ENCODE measurements at places on chromosomes 6 and 20.
A peak's percentile ranks its signal among the peaks of the same experiment; 100 is the strongest.

GRCh38 chr20:40262219-40262618 lies 426.8 kb downstream of the MAFB start:
- no peak for DNase-seq

DNA sequence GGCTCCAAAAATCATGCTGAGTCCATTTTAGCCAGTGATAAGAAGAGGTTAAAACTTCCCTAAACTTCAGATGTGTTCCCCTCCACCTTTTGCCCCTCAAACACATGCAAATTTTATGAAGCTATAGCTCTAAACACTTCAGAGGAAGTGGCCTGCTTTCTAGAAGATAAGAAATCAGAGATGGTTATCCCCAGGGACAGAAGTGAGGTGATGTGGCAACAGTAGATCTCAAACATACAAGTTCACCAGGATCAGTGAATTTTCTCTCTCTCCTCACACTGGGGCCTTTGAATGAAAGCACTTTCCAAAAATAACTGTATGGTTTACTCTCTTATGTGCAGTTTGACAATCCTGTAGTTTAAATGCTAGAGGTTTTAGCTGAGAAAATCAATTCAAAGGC lies 332.0 kb downstream of the BTBD9 start:
- DNase-seq = no peak

GRCh38 chr20:14383335-14383734 lies 45.9 kb upstream of the FLRT3 start:
- no peak for DNase-seq

GRCh38 chr20:1500496-1500895 lies 9.3 kb upstream of the SIRPB2 start:
- DNase-seq = no peak

DNA sequence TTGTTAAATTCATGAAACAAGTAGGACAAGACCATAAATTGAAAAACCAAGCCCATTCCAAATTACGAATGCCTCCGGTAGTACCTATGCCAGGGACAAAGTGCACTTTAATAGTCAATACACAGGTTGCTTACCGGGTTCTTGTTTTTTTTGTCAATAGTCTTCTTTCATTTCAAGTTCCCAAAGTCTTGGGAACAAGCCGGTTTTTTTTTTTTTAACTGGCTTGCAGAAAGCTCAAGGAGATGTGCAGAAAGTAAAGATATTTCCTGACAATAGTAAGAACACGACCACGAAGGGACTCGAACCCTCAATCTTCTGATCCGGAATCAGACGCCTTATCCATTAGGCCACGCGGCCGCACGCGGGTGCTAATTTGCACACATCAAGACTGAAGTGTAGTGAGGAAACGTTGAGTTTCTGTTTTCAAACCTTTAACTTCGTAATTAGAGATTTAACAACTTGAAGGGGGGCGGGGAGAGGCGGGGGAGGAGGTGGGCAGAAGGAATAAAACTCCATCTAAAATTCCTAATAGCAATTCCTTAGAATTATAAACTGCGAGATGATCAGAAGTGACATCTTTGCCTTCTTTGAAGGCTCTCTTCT lies 181.0 kb downstream of the TRIM27 start:
- peak; percentile 12 for DNase-seq

DNA sequence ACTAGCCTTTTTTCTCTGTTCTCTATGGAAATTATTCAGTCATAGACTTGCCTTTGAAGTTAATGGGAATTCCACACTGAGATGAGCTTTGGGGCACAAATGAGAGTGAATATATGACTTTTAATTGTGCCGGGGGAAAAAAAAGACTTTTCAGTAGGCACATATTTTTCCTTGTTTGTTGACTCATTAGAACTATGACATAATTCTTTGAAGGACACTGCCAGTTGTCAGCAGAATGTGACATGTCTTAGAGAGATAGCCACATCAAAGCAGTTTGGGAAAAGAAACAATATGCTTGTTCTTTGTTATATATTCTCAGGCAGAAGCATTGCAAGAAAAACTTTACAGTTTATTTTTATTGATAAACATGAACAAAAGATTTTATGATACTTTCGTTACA lies 138.3 kb downstream of the COL9A1 start:
- DNase-seq = no peak

DNA sequence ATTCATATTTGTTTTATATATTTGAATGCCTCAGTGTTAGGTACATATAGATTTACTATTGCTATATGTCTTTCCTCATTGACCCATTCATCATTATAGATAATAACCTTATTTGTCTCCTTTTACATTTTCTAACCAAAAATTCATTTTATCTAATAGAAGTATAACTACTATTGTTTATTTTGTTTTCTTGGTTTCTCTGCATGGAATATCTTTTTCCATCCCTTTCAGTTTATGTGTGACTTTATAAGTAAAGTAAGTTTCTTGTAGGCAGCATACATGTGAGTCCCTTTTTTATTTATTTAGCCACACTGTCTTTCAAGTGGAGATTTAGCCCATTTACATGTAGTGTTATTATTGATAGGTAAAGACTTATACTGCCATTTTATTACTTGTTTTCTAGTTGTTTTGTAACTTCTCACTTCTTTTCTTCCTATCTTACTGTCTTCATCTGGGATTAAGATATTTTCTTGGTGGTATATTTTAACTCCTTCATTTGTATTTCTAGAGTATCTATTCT lies 572.0 kb upstream of the MAN1A1 start:
- DNase-seq = no peak

GRCh38 chr6:137092018-137092417 lies 47.3 kb upstream of the IL20RA start:
- DNase-seq = no peak

DNA sequence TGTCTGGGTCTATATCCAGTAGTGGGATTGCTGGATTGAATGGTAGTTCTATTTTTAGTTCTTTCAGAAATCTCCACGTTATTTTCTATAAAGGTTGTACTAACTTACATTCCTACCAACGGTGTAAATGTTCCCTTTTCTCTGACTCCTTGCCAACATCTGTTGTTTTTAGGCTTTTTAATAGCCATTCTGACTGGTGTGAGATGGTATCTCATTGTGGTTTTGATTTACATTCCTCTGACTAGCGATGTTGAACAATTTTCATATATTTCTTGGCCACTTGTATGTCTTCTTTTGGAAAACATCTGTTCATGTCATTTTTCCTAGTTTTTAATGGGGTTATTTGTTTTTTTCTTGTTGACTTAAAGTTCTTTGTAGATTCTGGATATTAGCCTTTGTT lies 99.3 kb downstream of the BMP2 start:
- no peak for DNase-seq

DNA sequence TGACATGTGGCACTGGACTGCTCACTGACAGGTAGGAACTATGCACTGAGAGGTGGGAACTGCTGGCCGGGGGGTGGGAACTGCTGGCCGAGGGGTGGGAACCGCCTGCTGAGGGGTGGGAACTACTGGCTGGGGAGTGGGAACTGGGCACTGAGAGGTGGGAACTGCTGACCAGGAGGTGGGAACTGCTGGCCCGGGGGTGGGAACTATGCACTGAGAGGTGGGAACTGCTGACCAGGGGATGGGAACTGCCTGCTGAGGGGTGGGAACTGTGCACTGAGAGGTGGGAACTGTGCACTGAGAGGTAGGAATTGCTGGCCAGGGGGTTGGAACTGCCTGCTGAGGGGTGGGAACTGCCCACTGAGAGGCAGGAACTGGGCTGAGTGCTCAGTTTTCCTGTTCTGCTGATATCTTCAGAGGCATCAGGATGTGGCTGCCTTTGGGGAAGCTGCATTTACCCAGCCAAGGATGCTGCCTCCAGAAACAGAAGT lies 90.2 kb downstream of the THBS2 start:
- DNase-seq = no peak

DNA sequence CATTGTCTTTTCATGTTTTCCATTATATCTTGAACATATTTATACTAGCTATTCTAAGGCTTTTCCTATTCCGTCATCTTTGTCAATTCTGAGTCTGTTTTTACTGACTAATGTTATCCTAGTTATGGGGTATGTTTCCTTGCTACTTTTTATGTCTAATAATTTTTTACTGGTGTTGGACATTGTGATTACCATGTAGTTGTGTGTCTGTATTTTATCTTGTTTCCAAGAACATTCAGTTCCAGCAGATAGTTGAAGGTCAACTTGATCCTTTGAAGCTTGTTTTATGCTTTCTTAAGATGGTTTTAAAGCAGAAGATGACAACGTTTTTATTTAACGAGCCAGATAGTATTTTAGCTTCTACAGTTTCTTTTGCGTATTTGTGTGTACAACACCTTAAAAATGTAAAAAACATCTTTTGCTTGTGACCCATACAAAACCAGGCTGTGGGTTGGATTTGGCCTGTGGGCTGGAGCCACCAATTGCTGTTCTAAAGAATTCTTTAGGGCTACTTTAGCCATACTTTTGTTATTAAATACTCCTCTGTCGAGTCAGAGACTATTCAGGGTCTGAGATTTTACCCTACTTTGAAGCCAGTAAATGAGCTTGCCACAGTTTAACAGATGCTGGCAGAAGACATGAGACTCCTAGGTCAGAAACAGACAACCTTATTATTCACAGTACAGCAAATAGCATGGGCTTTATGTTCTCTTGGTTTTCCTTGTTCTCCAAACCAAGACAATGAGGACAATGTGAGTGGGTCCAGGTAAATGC lies 38.7 kb upstream of the REV3L start:
- DNase-seq = no peak

- DNase-seq = no peak
Measured at GRCh38 chr6:32147401-32148132, 4.2 kb downstream of the PRRT1 start.

GRCh38 chr6:35018746-35019145 lies 122.4 kb downstream of the TCP11 start:
- DNase-seq = no peak

GRCh38 chr20:2658414-2659354 lies 5.3 kb downstream of the IDH3B start:
- no peak for DNase-seq

- DNase-seq = no peak
Measured at GRCh38 chr6:26516481-26517427, 16.7 kb downstream of the BTN1A1 start.
